Activated T-cell treated with anti-CD3 and anti-CD28 coated beads for 24 hours (primary cell): ENCODE measurements at places on chromosomes 4 and X.

DNA sequence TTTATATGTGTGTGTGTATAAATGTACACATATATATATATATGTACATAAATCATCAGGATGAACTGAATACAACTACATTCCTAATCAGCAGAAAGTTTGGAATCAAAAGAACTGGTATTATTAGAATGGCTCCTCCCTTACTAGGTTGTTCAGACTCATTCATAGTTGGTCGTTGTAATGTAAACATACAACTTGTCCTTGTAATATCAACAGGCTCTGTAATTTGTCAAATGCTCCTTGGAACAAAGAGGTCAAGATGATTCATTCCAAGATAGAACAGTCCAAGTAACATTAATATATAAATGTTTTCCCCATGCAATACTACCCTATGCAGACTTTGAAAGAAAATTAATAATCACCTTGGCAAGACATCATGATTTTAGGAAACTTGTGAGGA lies 351.4 kb upstream of the SMIM31 start:
- no peak for DNase-seq

- DNase-seq: no peak
Measured at GRCh38 chr4:10153161-10153560, 36.6 kb upstream of the WDR1 start.

DNA sequence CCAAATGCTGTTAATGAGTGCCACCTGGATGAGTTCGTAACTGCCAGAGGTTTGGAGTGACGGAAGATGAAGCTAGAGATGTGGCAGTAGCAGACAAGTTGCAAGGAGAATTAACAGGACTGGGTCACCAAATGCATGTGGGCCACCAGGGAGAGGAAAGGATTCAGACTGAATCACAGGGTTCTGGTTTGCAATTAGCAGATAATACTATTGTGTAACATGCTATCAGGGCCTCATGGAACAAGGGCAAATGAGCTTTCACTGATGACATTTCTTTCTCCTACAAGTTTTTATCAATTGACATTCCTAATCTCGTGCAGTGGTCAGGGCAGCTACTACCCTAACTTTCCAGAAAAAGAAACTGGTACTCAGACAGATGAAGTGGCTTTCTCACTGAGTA lies 21.4 kb downstream of the GAB3 start:
- no peak for DNase-seq

- no peak for DNase-seq
Measured at GRCh38 chrX:154484255-154485149, 1.9 kb downstream of the UBL4A start.

- no peak for DNase-seq
Measured at GRCh38 chrX:43822014-43822413, 60.2 kb downstream of the MAOB start.
